ENCODE measurements at places on chromosomes 5 and 9.

DNA sequence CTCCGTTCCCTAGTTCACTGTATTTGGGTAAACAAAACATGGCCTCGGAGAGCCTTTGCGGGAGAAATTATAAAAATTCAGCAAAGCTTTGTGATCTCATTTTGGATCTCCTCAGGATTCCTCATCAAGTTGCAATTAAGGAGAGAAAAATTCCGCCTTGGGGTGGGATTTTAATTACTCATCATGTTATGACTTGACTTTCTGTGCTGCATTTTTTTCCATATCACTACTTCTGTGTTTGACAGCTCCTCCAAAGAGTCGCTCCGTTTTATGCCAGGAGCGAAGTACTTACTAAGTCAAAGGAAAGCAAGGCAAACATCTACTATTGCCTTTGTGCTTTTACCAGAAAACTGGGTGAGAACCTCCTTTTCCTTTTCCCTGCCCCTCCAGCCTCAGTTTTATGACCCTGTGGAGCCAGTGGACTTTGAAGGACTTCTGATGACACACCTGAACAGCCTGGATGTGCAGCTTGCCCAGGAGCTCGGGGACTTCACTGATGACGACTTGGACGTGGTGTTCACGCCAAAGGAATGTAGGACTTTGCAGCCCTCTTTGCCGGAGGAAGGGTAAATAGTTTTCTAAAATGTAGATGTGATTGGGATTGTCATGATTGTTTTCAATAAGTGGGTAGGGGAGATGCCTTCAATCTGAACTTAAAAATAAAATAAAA lies 71.5 kb downstream of the DOCK8 start:
- peak; percentile 2 for DNase-seq

GRCh38 chr5:151699071-151699901 lies 12.6 kb upstream of the SPARC start:
- DNase-seq = peak; percentile 97

DNA sequence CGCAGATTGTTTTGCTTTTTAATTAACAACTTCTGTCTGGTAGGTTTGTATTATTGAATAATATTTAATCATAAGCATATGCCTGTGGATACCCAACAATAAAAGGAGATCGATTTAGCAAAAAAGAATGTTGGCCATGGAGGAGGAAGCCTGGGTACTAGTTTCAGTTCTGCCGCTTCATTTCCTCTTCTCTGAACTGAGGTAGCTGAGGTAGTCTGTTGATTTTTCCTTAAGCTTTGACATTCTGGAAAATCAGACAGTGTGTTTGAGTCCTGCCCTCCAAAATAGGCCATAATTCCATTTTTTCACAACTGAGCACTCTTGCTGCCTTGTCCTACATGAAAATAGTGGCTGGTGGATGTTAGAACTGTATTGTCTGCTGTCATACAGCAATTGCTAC lies 6.0 kb upstream of the GPR21 start:
- DNase-seq = no peak

DNA sequence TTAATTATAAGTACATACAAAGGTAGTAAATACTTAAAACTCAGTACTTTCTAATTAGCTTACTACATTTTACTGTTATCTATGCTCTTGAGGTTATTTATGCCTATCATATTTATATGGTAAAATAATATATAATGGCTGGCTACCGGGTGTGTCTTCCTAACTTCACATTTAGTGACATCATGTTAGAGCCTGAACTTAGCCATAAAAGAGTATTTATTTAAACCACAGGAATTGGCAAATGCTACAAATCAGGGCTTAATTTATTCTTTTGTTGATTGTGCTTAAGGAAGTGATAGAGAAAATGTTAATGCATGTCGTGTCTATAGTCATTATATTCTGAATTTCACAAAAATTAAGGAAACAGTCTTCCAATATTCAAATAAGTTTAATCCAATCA lies 73.1 kb downstream of the NDUFAF2 start:
- DNase-seq = no peak

DNA sequence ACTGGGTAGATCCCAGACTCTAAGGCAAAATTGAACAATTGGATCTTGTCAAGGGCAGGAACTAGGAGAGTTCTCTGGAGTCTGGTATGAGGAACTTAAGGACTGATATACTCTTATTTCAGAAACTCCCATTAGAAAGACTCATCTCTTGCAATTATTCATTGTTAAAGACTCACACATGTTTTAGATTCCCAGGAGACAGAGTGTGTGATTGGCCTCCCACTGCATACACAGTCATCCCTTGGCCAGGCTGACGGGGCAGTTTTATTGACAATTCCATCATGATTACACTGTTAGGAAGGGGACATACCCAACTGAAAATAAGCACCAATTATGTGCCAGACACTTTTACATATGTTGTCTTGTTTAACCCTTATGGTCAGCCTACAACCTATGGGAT lies 347.2 kb downstream of the DMAC1 start:
- peak; percentile 77 for DNase-seq

DNA sequence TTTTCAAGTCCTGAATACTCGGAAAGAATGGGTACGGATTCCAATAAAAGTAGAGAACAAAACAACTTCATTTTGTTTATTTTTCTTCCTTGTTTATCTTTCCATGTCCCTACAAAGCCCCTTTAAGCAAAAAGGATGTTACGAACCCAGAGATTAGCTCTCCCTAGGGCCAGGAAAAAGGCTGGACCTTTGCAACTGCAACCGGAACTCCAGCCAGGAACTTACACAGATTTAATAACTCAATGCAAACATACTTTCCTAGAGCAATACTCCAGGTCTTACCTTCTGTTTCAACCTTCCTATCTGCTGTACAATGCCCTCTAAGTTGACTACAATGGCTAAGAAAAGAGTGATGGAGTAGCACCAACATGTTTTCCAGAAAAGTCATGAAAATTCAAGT lies 7.0 kb downstream of the DENND1A start:
- DNase-seq = no peak

GRCh38 chr9:96413302-96414221 lies 4.6 kb downstream of the ZNF367 start:
- DNase-seq = no peak

- DNase-seq = no peak
Observed at GRCh38 chr5:149421372-149421685, 42.2 kb upstream of the IL17B start.

DNA sequence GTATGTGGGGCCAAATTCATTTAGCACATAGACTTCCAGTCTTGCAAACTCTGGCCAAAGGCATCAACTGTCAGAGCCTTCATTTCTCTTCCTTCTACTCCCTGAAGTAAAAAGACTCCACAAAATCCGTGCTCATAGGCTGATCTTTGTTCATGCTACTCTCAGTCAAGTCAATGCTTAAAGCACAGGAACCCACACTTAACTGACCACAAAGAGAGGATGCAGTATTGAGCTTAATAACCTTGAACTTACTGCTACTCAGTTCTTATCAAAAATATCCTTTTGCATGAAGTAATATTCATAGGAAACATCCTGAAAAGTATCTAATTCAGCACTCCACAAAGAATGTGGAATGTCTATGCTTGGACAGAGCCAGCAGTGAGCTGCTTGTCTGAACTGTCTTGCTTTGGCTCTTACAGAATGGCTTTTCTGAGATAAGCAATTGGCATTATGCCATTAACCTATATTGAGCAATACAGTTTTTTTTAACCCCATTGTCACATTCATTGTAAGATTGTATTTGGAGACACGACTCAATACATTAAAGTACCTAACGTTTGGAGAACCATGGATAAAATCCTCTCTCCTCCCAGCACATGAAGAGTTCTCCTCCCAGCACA lies 21.7 kb downstream of the LPAR1 start:
- DNase-seq = no peak

DNA sequence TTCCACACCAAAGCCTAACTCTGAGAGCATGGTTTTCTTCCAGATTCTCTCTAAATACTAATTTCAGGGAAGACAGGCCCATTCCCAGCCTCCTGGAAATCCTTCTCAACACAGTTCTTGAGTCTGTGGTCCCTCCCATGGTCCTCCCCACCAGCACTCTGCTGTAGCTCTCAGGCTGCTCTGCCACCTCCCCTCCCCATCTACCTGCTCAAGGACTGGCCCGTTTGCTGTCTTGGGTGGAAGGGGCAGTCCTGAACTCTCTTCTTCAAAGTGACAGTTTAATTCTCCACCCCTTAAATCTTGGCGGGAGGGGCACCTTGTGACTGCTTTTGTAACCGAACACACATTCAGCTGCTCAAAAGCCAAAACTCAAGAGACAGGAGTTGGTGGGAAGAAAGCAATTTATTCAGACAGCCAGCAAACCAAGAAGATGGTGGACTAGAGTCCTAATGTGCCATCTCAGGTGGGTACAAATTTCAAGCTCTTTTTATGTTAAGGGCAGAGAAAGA lies 7.6 kb upstream of the LCN15 start:
- no peak for DNase-seq

GRCh38 chr5:174531782-174532191 lies 192.6 kb upstream of the MSX2 start:
- peak; percentile 66 for DNase-seq

GRCh38 chr5:55236800-55237199 lies 3.4 kb upstream of the CCNO start:
- DNase-seq = no peak

GRCh38 chr5:36685631-36686288 lies 79.4 kb downstream of the SLC1A3 start:
- DNase-seq = no peak

GRCh38 chr5:2536632-2537377 lies 214.7 kb downstream of the IRX2 start:
- no peak for DNase-seq

DNA sequence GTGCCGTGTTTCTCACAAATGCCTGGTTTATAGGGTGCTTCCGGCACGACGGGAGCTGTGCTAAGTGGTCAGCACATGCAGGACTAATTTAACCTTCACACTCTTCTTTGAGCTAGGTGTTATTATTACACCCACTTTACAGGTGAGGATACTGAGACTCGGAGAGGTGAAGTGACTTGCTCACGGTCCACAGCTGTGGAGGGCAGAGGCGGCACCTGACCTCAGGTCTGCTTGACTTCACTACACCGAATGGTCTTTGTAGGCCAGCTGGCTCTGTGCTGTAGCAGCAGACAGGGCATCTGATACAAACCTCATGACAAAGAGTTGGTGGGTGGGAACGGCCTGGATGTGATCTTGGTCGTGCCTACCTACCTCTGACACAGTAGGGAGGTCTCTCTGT lies 102.0 kb upstream of the BOD1 start:
- DNase-seq = no peak

DNA sequence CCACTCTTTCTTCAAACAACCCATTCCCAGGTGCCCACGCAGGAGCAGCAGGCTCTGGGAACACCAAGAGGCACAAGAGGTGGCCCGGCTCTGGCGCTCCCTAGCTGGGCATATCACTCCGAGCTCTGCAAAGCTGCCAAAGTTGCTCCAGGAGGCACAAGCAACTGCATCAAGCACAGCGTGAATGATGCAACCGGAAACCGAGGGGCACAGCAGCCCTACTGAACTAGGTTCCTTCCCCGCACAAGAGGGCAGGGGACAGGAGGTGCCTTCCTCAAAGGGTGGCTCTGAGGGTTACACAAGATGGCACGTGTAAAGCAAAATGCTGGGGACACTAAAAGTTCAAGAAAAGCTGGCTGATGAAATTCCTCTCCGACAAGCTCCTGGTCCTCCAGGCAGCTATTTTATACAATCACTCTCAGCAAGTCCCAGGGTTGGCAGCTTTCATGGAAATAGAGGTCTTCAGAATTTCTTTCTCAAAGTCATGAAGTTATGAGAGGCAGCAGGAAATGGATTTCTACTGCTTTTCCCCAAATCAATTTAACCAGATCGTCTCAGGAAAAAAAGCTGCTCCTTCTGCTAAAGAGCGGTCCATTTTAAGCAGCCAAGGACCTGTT lies 22.9 kb downstream of the PSMB7 start:
- DNase-seq = no peak

DNA sequence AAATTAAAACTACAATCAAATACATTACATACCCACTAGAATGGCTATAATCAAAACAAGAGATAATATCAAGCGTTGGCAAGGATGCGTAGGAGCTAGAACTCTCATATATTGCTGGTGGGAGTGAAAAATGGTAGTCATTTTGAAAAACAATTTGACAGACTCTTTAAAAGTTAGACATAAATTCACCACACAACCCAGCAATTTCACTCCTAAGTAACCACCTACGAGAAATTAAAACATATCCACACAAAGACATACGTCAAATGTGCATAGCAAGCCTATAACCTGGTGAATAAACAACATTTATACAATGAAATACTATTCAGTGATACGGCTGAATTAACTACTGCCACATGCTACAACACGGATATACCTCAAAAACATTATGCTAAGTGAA lies 44.7 kb downstream of the GKAP1 start:
- DNase-seq = no peak

DNA sequence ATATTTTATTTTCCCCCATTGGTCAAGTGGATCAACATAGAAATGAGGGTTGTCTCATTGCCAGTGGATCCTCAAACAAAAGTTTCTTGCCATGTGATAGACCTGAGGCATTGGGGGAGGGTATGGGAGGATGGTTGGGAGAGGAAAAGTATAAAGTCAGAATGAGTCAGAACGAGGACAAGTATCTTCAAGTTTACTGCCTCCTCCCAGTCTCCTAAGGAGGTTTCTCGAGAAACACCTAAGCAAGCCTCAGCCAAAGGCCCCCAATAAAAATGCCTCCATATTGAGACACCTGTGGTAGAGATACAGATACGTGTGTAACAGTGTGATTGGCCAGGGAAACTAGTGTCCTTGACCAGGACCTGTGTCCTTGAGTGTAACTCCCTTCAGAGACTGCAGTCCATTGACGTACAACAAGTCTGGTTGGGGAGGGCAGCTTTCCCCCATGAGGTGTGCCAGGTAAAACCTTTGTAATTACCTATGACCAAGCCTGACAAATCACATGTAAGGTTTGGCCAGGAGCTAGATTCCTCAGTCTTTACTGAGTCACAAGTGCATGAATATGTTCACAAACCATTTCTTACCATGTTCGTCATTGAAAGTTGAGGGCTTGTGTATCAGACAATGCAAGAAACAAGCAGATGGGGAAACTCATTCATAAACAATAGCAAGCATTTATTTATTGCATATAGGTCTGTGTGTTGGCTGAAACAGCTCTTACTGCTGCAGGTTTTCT lies 198.6 kb upstream of the SH3GL2 start:
- DNase-seq = no peak

- peak; percentile 88 for DNase-seq
Observed at GRCh38 chr5:36948041-36948440, 71.5 kb downstream of the NIPBL start.
